ENCODE measurements at places on chromosomes 7 and 10. TPM values are rescaled to one million over a fixed set of nuclear protein-coding genes. Genes with fewer than 3 reads are reported as not detected.

DNA sequence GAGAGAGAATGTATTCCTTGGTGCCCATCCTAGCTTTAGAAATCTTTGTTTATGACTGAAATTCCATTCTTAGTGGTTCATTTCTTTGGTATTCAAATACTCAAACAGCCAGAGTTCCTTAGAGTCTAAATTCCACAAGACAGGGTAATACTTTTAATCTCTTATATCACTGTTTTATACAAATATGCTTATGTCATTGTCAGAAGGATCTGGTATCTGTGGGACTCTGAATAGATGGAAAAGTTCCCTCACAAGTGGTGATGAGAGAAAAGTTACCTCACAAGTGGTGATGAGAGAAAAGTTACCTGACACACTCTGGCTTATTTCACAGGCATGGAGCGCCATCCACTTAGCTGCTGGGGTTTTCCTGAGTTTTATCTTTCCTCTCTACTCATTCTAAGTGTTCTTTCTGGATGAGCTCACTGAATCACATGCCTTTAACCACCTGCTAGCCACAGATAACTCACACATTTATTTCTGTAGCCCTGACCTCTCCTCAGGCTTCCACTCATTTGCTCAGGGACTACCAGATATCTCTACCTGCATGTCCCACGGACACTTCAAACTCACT, 784.0 kb downstream of the SUGCT start:
- DNase-seq: peak; percentile 86

The CFAP69 gene
- 0.53 TPM for total RNA-seq

GRCh38 chr7:75055830-75056772, 17.5 kb downstream of the RCC1L start:
- DNase-seq: no peak

DNA sequence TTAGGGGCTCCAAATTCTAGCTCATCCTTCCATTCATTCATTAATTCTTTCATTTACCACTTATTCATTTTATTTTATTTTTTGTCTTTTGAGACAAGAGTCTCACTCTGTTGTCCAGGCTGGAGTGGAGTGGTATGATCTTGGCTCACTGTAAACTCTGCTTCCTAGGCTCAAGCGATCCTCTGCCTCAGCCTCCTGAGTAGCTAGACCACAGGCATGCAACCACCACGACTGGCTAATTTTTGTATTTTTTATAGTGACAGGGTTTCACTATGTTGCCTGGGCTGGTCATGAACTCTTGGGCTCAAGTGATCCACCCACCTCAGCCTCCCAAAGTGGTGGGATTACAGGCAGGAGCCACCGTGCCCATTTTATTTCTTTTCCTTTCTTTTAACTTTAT, 31.6 kb downstream of the FGF8 start:
- DNase-seq: no peak

DNA sequence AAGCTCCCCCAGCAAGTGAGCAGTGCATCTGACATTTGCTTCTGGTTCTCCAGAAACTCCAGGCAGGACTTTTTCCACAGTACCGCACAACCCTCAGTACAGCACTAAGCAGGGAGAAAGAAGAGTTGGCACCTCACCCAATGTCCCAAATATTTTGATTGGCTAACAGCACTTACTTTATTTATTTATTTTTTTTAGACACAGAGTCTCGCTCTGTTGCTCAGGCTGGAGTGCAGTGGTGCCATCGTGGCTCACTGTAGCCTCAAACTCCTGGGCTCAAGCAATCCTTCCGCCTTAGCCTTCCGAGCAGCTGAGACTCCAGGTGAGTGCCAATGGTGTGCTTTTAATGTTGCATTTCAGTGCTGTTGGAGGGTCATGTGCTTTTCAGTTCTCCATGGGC, 200.3 kb upstream of the ZMIZ1 start:
- no peak for DNase-seq

The LIPM gene
- not detected for total RNA-seq

DNA sequence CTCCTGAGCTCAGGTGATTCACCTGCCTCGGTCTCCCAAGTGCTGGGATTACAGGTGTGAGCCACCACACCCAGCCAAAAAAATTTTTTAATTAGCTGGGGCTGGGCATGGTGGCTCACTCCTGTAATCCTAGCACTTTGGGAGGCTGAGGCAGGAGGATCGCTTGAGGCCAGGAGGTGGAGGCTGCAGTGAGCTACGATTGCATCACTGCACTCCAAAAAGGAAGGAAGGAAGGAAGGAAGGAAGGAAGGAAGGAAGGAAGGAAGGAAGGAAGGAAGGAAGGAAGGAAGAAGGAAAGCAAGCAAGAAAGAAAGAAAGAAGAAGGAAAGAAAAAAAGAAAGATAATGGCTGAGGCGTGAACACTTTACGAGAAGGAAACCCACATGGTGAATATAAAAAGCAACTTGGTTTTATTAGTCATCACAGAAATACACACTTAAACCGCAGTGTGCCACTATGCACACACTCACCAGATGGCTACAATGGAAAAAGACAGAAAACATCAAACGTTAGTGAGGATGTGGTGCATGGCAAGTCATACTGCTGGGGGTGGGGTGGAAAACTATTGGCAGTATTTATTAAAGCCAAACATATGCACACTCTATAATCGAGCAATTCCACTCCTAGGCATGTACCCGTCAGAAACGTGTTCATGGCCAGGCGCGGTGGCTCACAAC, 4.4 kb upstream of the CCL26 start:
- peak; percentile 71 for DNase-seq

DNA sequence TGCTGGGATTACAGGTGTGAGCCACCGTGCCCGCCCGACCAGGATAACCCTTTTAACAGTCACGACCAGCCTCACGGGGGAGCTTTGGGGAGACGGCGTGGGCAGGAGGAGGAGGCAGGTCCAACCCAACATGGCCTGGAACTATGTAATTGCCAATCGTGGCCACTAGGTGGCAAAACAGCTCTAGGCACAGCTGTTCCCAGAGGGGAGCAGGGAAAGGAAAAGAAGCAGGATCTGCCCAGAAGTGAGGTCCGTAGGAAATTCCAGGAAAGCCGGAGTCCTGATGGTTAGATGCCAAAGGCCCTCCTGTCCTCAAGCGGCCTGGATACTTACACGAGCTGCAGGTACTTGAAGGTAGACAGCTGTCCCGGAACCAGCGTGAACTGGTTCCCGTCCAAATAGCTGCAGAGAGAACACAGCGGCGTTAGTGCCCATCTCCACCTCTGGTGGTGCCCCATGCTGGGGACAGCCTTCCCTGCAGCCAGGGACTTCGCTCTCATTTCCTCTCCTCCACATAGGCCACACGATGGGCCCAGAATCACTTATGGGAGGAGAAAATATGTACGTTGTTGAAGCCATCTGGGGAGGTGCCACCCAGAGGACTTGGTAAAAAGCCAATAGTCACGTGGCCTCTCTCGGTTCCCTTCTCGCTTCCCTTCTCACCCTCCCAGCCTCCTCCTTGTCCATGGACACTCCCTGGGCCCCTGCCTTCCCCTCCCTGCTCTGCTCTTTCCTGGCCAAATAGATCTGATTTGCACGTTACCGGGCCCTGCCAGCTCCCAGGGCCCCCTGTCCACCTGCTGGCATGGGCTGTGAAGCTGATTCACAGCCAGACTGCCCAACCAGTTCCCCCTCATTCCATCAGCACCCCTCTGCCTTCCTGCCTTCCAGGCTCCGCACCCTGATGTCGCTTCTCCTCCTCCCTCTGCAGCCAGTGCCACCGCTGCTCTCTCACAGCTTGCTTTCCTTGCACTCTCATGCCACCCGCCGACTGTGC, 148.1 kb downstream of the SLIT1 start:
- DNase-seq: peak; percentile 78

DNA sequence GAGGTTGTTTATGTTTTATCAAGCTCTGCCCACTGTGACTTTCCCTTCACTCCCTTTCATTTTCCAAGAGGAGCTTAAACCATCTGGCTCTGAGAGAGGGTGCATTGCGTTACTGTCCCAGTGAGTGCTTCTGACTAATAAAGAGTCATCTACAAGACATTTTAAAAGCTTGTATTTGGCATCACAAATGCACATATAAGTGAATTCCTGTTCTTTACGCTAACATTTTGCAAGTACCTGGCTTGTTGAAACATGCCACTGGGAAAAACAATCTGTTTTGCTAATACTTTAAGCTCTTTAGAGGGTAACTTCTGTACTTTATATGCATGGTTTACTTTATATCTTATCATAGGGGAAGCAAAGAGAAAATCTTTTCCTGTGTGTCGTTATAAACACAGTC, 534.6 kb upstream of the POM121L12 start:
- DNase-seq: peak; percentile 97

Measured in bronchial epithelial cell (primary cell).